Stimulated activated CD4-positive, alpha-beta T cell treated with anti-CD3 and anti-CD28 coated beads, TNF-alpha, amount 100 ng/mL, for 4 hours (primary cell): ENCODE measurements at places on chromosomes 12 and 14.

DNA sequence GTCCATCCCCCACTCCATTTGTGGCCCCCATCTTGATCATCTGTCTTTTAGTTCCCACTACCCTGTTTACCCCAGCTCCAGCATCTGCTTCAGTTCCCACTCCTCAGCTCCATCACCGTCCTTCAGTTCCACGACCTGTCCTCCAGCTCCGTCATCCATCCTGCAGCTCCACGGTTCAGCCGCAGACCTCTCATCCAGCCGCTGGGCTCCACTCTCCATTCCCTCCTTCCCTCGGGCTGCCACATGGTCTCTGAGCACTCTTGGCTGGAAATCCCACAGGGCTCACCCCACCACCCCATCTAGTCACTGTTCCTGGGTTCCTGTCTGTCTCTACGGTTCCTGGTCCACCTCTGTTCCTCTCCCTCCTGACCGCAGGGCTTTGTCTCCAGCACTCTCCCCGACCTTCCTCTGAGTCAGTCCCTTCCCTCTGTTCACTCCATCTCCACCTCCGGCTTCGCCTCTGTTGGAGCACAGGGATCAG is 3.3 kb upstream of the P3H3 start:
- no peak for DNase-seq

GRCh38 chr12:70482764-70483163 is 116.7 kb downstream of the KCNMB4 start:
- DNase-seq, result no peak

- no peak for DNase-seq
These were observed 96.0 kb downstream of the GCH1 start for GRCh38 chr14:54806616-54807015.

DNA sequence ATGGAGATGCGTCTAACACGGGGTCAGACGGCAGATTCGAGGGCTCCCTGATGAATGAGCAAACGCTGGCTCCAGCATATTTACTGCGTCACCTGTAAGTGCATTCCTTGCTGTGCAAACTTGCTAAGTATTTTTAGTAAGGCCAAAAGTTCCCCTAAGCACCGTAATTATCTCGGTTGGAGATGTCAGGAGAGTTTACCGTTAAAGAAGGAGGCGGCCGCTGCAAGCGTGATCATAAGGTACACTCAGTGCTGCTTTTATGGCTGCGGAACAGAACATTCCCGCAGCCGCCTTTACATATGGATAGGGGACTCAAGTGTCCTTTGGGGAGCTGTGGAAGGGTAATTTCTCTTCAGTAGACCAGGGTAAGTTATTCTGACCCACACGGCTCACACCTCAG is 175.6 kb downstream of the GLT1D1 start:
- DNase-seq, result no peak

- DNase-seq, result no peak
These were observed 7.2 kb downstream of the DNAI7 start for GRCh38 chr12:25187781-25188180.

GRCh38 chr12:112826011-112826410 is 34.5 kb downstream of the RPH3A start:
- DNase-seq, result no peak

DNA sequence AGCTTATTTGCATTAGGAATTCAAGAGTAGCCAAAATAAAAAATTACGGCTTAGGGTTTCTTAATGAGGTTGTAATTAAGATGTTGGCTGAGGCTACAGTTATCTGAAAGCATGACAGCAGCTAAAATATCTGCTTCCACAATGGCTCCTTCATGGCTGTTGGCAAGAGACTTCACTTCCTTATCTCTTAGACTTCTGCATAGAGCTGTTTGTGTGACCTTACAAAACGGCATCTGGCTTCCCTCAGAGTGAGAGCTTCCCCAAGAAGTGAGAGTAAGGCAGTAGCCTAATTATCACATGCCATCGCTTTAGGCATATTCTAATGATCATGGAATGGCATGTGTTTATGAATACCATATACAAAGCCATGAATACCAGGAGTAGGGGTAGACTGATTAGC is 57.6 kb downstream of the CCDC59 start:
- no peak for DNase-seq

GRCh38 chr14:72792051-72792788 is 101.7 kb downstream of the DPF3 start:
- no peak for DNase-seq

DNA sequence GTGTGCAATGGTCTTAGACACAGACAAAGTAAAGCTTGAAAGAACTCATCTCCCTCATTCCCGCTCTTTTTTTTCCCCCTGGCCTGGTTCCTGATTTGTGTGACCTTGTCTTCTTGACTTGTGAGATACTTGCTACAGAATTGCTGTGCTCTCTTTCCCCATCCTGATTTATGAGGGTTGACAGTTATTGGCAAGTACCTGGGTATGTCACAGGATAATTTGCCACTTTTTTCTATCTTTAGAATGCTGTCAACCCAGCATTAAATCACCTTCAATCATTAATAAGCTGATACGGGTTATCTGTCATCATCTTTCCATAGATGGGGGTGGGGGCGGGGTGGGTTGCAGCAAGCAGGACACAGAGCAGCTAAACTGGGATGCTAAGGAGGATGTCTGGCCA is 144.4 kb upstream of the PRICKLE1 start:
- no peak for DNase-seq

DNA sequence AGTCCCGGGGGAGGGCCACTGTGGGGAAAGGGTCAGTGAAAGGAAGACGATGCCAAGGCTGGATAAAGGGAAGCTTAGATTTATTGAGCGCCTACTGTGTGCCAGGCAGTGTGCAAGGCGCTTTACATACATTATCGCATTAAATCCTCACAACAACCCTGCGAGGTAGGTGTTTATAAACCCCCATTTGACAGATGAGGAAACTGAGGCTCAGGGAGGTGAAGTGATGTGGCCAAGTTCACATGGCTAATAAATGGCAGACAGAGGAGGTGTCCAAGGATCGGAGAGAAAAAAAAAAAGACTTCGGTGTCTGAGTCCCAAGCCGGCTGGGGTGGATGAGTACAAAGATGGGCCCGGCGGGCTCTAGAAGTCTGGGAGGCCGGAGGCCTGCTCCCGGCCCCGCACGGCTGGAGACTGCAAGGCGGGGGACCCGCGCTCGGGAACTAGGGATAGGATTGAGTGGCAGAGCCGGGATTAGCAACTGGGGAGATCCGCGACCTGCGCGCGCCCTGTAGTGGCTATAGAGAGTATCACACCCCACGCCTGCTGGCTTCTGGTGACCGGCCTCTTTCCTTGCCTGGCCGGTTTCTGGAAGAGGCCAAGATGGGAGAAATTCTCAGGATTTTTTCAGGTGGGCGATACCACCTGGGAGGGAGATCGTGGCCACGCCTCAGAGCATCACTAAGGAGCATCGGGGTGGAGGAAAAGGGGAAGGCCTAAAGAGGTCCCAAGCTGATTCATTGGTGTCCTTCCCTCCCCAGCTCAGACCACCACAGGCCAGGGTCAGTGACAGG is 3.9 kb downstream of the DDN start:
- no peak for DNase-seq

DNA sequence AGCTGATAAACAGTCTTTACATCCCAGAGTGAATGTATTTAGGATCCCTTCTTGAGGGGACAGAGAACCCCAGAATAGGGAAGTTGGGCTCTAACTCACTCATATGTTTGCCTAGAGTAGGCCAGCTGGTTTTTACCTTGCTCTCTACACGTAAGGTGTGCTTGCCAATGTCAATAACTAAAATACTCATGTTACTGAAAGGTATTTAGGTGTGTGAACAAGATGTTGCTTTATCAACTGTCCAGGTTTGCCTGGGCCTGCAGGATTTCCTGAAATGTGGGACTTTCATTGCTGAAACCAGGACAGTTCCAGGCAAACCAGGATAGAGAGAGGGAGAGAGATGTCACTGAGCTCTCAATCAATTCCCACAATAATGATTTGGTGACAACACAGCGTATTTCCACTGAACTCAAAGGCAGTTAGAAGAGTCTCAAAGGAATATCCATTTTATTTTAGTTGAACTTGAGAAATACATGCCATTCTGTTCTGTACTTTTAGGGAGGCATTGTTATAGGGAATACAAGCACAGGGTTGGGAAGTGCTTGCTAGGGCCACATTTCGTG is 171.7 kb downstream of the NRXN3 start:
- DNase-seq, result no peak

DNA sequence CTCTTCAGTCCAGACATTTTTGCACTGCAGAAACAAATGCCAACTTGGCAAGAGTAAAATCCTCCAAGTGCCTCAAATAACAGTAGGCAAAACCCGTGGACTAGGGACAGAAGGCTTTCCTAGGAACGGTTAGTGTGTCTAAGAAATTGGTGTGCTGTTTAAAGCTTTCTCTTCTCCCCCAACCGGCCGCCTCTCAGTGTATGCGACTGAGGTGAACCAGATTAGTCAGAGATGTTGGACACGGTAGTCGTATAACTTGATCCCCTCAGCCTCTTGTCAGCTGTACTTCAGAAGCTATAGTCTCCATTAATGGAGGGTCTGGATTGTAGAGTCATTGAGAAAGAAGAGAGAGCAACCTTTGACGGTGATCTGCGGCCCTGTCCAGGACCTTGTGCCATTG is 21.7 kb downstream of the PPFIBP1 start:
- no peak for DNase-seq

GRCh38 chr14:37948266-37948665 is 259.4 kb upstream of the SSTR1 start:
- DNase-seq, result no peak

- DNase-seq, result no peak
These were observed 201.1 kb upstream of the TMEM260 start for GRCh38 chr14:56378475-56378877.

- no peak for DNase-seq
These were observed 17.0 kb upstream of the NUDT4 start for GRCh38 chr12:93360688-93361087.

- DNase-seq, result no peak
These were observed 16.6 kb downstream of the FBXW8 start for GRCh38 chr12:116927244-116927940.

DNA sequence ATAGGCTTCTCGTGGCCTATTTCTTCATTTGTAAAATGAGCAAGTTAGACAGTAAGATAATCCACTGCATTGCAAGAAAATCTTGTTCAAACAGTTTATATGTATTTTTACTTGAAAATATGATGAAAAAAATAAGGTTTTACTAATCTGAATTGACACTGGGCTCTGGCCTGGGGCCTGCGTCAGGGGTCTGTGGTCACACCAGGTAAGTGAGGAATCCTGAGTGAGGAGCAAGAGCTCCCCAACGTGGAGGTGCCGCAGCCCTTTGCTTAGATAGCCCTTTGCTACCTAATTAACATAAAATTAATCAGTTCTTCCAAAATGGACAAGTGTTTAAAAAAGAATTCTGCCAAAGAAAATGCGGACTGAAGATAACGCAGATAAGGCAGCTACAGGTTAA is 39.1 kb upstream of the STAB2 start:
- DNase-seq, result no peak

- DNase-seq, result no peak
These were observed 157.0 kb upstream of the PRMT8 start for GRCh38 chr12:3333991-3334391.

- DNase-seq, result no peak
These were observed 91.1 kb downstream of the MYF5 start for GRCh38 chr12:80807640-80808288.

DNA sequence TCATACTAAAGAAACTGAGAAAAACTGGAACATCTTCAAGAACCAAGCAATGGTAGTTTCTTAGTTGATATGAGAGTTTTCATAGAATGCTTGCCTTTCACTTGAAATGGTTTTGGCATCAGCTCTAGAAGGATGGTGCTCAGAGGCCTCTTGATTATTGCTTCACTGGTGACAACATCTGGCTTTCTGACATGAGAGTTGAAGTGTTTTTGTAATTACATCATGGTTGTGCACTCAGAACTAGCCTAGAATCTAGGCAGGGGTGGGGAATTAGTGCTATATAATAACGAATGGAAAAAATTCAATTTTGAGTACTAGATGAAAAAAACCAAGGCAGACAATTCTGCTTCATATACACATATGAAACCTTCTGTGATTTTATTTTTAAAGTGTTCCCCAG is 172.8 kb upstream of the LMNTD1 start:
- no peak for DNase-seq

DNA sequence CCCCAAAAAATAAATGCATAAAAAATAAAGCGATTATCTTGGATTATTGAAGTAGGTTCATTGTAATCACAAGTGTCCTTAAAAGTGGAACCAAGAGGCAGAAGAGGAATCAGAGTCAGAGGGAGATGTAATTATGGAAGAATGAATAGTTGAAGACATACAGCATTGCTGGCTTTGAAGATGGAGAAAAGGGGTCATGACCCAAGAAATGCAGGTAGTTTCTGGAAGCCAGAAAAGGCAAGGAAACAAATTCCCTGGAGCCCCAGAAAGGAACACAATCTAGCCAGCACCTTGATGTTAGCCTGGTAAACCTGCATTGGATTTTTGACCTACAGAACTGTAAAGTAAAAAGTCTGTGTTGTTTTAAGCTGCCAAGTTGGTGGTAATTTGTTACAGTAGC is 57.5 kb upstream of the PTGR2 start:
- no peak for DNase-seq

- no peak for DNase-seq
These were observed at the start of gene SUOX for GRCh38 chr12:55996715-55997534. TSS of gene SUOX (plus strand) at chr12:55997276. CDS start at chr12:56002222, 4,946 bp downstream.

DNA sequence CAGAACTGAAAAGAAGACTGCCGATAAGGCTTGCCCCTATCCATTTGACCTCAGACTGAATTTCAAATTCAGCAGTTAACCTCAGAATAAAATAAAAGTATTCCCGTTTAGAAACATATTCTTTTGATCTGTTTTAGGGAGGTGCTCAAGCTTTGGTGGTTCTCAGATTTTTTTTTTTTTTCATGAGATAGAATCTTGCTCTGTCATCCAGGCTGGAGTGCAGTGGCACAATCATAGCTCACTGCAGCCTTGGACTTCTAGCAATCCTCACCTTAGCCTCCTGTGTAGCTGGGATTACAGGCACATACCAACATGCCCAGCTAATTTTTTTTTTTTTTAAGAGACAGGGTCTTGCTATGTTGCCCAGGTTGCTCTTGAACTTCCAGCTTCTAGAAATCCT is 15.5 kb downstream of the AEBP2 start:
- DNase-seq, result no peak

DNA sequence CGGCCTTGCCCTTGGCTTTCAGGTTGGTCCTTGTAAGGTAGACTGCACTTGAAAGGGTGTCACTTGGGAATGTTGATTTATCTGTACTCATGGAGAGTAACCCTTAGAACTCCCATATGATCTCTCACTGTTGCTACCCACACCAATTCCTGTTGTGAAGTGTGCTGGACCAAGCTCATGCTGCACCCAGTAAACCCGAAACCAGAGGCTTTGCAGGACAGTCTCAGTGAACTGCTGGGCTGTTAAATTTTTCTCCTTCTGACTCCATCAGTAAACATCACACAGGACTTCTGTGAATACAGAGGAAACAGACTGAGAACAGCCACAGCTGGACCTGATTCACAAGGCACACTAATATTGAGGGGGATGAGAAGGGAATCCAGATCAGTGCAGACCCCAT is 783.0 kb downstream of the TMEM121 start:
- DNase-seq, result no peak

- no peak for DNase-seq
These were observed 109.3 kb downstream of the NAV3 start for GRCh38 chr12:77940011-77940423.

- no peak for DNase-seq
These were observed 76.8 kb downstream of the HSD17B6 start for GRCh38 chr12:56839915-56840325.
